Germinal center (tissue), 1 donor: ENCODE measurements at places on chromosomes 6 and 20.

DNA sequence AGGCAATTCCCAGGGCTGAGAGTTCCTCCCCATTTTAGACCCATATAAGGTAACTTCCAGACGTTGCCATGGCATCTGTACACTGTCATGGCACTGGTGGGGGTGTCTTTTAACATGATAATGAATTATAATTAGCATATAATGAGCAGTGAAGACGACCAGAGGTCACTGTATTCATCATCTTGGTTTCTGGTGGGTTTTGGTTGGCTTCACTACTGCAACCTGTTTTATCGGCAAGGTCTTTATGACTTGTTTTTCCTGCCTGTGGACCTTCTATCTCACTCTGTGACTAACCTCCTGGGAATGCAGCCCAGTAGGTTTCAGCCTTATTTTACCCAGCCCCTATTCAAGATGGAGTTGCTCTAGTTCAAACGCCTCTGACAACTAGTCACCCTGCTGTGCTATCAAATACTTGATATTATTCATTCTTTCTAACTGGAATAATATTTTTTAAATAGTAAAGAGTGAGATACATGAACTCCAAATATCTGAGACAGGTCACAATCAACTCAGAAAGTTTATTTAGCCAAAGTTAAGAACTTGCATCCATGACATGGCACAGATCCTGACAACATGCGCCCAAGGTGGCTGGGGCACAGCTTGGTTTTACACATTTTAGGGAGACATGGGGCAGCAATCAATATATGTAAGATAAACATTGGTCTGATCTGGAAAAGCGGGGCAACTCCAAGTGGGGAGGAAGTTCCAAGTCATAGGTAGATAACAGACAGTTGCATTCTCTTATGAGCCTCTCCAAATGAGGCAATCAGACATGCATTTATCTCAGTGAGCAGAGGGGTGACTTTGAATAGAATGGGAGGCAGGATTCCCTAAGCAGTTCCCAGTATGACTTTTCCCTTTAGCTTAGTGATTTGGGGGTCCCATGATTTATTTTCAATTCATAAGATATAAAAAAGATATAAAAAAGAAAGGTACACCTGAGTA, 1.2 kb upstream of the UFL1 start:
- DNase-seq = no peak

DNA sequence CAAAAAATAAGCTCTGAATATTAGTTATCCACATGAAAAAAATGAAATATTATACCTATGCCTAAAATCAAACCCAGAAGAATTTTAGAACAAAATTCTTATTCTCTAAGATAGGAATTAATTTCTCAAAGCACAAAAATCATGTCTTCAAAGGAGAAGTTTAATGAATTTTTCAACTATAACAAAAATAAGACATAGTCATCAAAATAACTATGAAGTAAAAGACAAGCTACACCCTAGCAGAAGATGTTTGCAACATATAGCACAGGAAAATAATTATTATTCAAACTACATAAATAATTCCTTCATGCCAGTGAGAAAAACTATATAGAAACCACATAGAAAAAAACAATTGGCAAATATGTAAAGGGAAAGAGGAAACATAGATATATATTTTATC, 1203.6 kb upstream of the GJE1 start:
- DNase-seq = no peak

GRCh38 chr6:135861189-135861588, 9.7 kb downstream of the PDE7B start:
- DNase-seq = peak; percentile 18

DNA sequence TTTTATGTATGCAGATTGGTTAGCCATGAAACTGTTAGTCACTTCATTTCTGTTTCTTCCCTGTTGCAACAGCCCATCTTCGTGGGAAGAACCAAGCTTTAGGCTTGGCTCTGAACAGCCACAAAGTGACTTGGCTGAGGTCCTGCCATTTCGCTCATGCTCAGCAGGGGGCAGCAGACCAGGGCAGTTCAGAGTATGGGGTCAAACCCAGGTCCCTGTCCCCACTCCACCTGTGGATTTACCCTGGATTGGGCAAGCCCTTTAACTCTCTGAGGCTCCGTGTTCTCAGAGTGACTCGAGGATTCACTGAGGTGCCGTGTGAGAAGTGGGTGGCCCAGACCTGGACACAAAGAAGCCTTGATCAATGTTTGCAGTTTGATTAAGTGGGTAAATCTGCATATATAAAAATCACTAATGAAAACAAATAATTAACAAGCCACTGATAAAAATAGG, 19.8 kb upstream of the MAP1LC3A start:
- peak; percentile 66 for DNase-seq

- DNase-seq = no peak
These were observed 33.1 kb downstream of the MOCS1 start for GRCh38 chr6:39901116-39901655.

GRCh38 chr20:64225171-64225595, 30.4 kb upstream of the PCMTD2 start:
- no peak for DNase-seq

DNA sequence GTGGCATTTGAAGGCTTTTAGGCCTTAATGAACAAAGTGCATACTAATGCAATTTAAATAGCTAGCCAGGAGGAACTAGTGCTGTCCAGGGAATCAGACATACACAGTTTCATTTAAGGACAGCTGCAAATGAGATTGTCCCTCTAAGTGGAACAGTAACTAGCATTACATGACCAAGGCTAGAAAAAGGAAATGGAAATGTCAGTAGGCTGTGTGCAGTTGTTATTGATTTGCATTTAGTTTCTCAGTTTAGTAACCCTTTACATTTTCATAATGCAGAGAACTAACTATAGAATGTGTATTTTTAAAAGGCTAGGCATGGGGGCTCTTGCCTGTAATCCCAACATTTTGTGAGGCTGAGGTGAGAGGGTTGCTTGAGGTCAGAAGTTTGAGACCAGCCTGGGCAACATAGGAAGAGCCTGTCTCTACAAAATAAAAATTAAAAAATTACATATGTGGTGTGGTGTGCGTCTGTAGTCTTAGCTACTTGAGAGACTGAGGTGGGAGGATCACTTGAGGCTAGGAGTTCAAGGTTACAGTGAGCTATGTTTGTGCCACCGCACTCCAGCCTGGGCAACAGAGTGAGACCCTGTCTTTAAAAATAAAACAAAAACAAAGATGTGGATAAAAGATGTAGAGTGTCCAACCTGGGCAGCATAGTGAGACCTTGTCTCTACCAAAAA, 468.0 kb downstream of the UTRN start:
- DNase-seq = peak; percentile 28

DNA sequence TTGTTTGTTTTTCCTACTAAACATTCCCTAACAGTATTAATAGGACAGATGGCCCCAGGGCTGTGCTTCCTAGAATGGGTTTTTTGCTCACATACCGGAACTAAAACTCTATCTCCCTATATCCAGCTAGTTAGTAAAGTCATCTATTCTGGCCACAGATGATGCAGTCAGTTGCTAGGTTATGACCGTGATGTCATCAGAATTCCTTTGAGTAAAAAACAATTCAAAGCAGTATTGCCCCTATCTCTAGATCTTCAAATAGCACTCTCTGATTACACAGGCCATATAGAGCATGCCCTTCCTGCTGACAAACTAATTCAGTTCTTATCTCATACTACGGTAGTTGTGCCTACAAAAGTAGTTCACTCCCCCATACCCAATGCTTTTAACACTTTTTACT, 17.9 kb upstream of the ZNF451 start:
- DNase-seq = no peak

GRCh38 chr20:12837646-12838045, 171.1 kb upstream of the SPTLC3 start:
- DNase-seq = no peak

DNA sequence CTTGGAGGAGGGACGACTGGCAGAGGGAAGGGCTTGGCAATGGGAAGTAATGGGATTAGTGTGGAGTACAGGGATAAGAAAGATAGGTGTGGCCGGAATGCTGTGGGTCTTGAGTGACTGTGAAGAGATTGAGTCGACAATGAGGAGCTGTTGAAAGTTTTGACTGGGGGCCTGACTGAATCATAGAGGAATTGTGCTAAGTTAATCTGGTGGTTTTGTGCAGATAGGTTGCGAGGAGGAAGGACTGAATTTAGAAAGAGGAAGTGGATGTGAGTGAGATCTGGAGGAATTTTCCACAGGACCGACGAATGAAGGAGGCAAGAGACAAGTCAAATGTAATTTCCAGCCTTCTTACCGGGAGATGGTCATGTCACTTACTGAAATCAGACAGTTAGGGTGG, 143.9 kb upstream of the RALGAPA2 start:
- no peak for DNase-seq

DNA sequence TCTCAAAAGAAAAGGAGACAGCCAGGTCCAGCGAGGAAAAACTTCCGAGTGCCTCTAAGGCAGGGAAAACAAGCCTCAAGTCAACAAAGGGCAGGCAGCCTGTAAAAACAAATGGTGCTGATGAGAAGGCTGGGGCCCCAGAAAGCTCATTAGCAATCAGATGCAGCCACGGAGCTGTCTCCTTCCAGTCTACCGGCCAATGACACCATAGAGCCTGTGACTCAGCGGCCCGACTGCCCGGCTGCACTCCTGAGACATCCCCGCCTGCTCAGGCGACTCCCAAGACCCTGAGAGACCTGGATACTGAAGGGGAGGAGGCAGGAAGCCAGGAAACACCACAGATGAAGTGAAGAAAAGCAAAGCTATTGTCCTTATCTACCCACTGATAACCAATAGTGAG, 120.1 kb upstream of the HDDC2 start:
- no peak for DNase-seq

DNA sequence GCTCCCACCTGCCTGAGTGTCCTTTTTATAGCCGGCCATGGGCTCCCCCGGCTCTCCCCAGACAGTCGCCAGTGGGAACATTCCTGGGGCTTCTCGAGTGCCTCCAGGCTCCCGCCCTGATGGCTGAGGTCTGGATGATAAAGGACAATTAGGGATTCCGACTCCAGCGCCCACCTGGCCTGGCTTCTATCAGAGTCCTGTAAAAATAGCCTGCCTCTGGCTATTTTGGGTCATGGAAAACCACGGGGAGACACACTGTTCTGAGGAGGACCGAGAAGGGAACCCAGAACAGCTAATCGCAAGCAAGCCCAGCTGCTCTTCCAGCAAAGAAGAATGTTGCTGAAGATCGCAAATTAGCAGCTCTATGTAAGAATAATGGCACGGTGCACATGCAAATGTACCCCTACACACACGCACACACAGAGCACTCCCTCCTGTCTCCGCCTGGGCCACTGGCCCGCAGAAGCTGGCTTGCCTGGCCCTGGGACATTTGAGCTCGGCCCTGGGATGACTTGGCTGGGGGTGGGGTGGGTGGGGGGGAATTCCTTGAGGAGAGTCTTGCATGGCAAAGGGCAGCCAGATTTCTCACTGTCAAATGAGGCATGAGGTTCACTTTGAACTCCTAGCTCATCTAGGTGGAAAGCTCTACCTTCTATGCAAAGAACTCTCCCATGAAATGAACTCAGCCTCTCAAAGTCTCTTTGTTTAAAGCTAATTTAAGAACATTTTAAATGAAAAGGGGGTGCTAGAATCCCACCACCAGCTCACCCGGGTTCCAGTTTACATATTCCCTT, 55.3 kb downstream of the CTCFL start:
- DNase-seq = peak; percentile 69

- no peak for DNase-seq
These were observed 145.8 kb downstream of the DTNBP1 start for GRCh38 chr6:15516923-15517560.

- no peak for DNase-seq
These were observed 866.8 kb upstream of the FLRT3 start for GRCh38 chr20:15204234-15204633.

DNA sequence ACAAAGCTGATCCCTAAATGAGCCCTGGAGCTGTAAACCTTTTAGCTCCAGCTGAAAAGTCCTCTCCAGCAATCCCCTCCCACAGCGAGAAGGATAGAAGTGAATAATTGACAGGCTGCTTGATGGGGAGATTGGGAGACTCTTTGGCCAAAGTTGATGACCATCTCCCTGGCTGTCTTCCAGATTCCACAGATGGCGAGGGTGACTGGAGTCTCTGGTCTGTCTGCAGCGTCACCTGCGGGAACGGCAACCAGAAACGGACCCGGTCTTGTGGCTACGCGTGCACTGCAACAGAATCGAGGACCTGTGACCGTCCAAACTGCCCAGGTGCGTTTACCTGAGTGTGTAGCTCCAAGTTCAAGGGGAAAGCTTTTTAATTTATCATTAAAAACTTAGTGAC, 67.3 kb downstream of the ISM1 start:
- no peak for DNase-seq

DNA sequence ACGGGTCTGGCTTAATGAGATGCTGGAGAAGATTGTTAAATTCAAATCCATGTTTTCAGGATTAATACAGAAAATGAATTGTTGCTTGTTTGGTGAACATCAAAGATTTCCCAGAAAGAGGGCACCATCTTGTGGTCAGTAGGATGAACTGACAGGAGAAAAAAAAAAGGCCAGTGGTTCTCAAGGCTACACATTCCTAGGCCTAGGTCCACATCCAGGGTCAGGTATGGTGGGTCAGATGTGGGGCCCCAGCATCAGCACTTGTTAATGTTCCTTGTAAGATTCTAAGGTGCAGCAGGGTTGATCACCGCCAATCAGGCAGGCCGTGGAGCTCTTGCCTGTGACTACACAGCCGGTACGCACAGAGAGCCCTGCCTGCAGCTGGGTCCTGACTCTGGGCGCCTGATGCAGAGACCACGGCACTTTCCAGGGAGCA, 34.0 kb upstream of the FOXO3 start:
- peak; percentile 28 for DNase-seq

GRCh38 chr6:90411292-90411781, 114.7 kb upstream of the BACH2 start:
- DNase-seq = peak; percentile 52

GRCh38 chr6:87873556-87873955, 171.5 kb upstream of the AKIRIN2 start:
- DNase-seq = no peak

GRCh38 chr6:161254464-161255253, 19.2 kb downstream of the AGPAT4 start:
- no peak for DNase-seq

DNA sequence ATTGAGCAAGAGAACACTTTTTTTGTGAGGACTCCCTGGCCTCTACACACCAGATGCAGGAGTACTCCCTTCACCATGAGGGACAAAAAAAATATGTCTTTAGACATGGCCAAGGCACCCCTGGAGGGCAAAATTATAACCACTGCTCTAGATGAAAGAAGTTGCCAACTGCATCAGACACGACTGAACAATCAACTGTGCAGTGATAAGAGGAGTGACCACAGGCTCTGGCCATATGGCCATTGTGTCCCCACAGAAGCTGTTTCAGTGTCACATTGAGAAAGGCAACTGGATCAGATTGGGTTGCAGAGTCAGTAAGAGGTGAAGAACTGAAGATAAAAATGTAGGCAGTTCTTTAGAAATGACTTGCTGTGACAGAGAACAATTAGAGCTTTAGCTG, 85.7 kb downstream of the C6orf118 start:
- DNase-seq = no peak
